ENCODE measurements at places on chromosomes 13 and 19. TPM values are rescaled to one million over a fixed set of nuclear protein-coding genes. Genes with fewer than 3 reads are reported as not detected.

DNA sequence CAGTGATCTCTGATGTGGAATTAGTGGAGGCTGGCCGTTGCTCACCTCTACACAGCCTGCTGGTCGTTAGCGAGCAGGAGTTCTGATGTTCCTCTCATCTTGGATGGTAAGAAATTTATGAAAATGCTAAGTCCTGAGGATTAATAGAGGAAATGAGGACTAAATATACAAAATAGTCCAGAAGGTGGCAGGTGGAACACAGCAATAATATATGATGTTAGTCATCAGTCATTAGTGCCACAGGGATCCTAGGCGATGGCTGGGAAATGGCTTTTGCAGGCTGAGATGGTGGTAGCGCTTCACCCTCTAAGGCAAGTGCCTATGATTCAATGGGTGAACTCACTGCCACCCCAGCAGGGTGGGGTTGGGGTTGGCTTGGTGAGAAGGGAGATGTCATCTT, 338.6 kb upstream of the TMTC4 start:
- ATAC-seq, result no peak

Gene UNC13A
- 21.3 TPM for total RNA-seq

GRCh38 chr13:106132216-106132615, 403.2 kb downstream of the EFNB2 start:
- ATAC-seq, result no peak

DNA sequence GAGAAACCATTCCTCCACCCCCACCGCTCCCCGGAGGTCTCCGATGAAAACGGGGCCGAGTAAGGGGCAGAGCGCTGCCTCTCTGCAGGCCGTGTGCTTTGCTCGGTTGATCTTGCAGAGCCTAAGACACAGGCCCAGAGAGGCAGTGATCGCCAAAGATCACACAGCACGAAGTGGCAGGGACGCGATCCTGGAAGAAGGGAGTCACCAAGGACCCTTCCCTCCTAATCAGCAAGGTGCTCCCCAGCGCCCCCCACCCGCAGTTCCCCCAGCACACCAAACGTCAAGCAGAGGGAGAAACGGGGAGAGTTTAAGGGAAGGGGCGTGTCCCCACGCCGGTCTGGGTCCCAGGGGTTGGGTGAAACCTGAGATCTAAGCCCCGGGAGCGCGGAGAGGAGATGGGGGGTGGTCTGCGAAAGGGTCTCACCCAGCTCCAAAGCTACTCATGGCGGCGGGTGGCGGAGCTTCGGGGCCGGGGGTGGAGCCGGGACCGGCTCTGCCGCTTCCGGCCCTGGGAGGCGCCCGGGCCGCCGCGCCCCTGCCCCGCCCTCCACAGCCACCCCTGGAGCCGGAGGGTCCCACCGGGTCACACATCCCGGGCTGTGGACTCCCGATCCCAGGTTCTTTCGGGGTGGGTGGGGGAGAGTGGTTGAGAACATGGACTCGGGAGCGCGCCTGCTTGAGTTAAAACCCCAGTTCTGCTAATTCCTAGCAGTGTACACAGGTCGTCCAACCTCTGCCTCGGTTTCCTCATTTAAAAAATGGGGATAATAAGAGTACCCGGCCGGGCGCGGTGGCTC, at the start of gene EML2:
EML2 (minus strand) TSS at position 468 of the 800 bp plus-strand sequence; CDS start at position 447, 21 bp downstream.
- ATAC-seq, result peak; percentile 6

Gene KLK5
- total RNA-seq, result 0.45 TPM

- ATAC-seq, result no peak
These were observed 27.3 kb downstream of the INTS6 start for GRCh38 chr13:51425410-51426042.

- ATAC-seq, result no peak
These were observed 1.3 kb upstream of the C3 start for GRCh38 chr19:6721773-6722172.

Gene SOHLH2
- total RNA-seq, result 0.89 TPM

- ATAC-seq, result peak; percentile 93
These were observed 272.0 kb downstream of the UQCRFS1 start for GRCh38 chr19:28940751-28941500.

GRCh38 chr19:39514840-39515550, at the start of gene SELENOV:
Gene SELENOV (plus strand): TSS chr19:39515139. CDS start chr19:39515213, 74 bp downstream.
- ATAC-seq, result peak; percentile 43

- no peak for ATAC-seq
These were observed 5.6 kb upstream of the LRRC63 start for GRCh38 chr13:46206143-46206542.

Gene UCHL3
- 47.4 TPM for total RNA-seq

Gene SERPINE3
- 0.16 TPM for total RNA-seq

- no peak for ATAC-seq
These were observed 180.6 kb downstream of the KDM4B start for GRCh38 chr19:5149508-5149907.

Gene PDX1
- 0.16 TPM for total RNA-seq

GRCh38 chr13:20501592-20501991, 24.1 kb downstream of the CRYL1 start:
- ATAC-seq, result no peak

- ATAC-seq, result no peak
These were observed 40.3 kb upstream of the USPL1 start for GRCh38 chr13:30577401-30577852.

Gene PRKCSH
- total RNA-seq, result 159 TPM

DNA sequence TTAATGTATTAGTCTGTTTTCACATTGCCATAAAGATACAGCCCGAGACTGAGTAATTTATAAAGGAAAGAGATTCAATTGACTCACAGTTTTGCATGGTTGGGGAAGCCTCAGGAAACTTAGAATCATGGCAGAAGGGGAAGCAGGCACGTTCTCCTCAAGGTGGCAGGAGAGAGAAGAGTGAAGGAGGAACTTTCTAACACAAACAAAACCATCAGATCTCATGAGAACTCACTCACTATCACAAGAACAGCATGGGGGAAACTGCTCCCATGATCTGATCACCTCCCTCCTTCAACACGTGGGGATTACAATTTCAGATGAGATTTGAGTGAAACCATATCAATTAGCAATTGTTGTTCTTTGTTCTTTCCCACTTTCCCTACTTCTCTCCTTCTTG, 689.0 kb upstream of the SLITRK1 start:
- no peak for ATAC-seq
